AG04449 (cell line): ENCODE measurements at places on chromosomes 7 and 10.

GRCh38 chr7:45937301-45937700, 16.2 kb upstream of the IGFBP3 start:
- no peak for DNase-seq

DNA sequence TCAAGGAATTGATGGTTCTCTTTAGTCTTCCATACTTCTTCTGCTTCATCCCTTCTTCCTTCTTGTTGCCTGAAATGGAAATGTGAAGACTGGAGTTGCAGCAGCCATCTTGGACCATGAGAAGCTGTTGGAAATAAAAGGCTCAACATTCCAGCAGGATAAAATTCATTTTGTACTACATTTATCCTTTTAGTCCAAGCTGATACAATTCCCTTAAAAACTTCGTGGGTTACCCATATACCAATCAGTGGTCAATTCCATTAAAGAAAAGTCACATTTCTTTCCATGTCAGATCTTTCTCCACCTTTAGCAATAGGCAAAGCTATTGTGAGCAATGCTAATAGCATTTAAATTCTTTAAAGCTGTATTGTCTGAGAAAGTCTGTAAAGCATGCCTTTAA, 141.3 kb upstream of the LYZL2 start:
- no peak for DNase-seq

DNA sequence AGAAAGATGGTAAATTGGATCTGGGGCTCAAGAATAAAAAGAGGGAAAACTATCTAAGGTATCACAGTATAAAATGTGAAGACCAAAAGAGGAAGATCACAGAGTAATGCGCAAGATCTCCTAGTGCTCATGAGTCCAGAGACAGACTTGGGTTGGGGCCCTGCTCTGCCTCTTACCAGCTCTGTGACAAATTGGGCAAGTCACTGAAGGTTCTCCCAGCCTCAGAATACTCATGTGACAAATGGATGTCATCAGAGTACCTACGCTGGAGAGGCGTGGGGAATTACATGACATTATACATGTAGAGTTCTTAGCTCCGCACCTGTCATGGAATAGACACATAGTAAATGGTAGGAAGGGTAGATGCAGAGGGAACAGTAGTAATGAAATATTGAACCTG, 124.4 kb downstream of the DOCK4 start:
- DNase-seq, result no peak

GRCh38 chr7:47354831-47355541, 226.9 kb downstream of the TNS3 start:
- DNase-seq, result no peak

DNA sequence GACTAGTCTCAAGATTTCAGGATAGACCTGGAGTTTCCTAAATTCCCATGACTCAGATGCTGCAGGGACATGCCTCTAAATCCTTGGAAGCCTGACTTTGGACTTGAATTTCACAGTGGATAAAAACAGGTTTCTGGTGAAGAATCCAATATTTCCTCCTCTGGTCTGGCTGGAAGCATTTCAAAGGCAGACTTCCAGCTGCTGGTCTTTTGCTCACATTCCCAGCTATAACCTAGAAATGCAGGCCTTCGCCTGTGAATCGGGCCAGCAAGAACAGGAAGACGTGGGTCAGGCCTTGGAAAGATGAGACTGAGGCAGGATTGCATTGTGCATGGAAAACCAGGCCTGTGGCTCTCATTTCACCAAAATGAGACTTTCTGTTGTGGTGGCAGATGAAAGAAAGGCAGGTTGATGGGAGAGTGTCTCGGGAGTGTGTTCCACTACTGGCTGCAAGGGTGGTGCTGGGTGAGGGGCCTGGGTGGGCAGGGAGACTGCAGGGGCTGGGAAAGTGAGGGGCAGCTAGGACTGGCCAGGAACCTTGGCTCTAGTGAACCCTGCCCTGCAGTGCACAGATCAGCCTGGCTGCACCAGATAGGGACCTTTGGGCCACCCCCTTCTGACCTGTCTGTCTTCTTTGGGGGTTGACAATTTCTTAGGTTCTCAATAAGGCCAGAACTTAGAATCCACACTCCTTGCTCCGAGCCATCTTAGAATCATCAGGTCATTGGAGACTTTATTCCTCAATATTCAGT, 488.8 kb upstream of the MKI67 start:
- DNase-seq, result no peak

DNA sequence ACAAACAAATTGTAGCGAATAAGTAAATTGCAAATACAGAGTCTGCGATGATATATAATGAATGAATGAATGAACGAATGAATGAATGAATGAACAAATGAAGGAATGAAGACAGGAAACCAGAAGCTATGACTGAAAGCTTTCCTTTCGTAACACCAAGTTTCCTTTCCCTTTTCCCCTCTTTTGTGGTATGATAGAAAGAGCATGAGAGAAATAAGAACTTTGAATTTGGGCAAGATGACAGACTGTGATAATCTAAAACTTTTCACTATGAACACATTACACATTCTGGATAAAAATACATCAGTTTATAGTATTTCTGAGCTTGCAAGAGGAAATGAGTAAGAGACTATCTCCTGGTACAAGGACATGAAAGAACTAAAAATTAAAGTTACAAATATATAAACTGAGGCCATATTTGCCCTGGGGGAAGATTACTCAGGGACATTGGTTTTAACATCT, 8.4 kb upstream of the UCN3 start:
- DNase-seq, result no peak

DNA sequence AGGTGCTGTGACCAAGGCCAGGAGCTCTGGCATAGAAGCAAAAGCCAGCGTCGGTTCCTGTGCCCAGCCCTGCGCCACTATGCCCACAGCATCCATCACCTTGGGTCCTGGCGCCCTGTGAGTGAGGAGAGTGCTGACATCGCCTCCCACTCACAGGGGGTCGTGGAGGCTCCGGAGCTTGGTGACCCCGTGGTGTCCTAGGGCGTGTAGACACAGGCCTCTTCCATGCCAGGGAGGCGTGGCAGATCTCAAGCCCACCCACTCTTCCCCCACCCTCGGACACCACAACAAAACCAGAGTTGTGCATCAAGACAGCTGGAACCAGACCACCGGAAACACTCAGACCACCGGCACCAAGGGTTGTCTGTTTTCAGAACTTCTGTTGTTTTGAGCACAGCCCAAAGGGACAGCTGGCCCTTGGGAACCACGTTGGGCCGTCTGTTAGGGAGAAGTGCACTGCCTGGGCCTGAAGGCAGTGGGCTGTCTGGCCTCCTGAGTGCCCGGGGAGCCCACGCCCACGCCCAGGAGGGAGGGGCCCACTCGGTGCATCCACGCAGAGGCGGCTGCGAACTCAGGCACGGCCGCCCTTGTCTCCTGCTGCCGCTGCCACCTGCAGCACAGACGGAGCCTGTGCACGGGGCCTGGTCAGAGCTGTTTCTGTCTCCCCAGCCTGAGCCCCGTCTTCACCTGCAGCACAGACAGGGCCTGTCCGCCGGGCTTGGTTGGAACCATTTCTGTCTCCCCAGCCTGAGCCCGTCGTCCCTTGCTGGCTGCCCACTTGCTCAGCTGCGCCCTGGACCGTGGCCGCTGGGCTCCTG, 106.3 kb downstream of the INPP5A start:
- DNase-seq, result no peak

GRCh38 chr7:156458011-156458410, 182.6 kb upstream of the RNF32 start:
- DNase-seq, result no peak

- no peak for DNase-seq
These were observed 958.6 kb downstream of the KCNMA1 start for GRCh38 chr10:76679030-76679429.

GRCh38 chr10:88042160-88043100, 179.0 kb downstream of the PTEN start:
- DNase-seq, result no peak

GRCh38 chr7:98993024-98993897, 114.9 kb downstream of the TRRAP start:
- no peak for DNase-seq
